A673 (cell line): ENCODE measurements at places on chromosomes 11 and 22. TPM values are rescaled to one million over a fixed set of nuclear protein-coding genes. Genes with fewer than 3 reads are reported as not detected.
A peak's percentile ranks its signal among the peaks of the same experiment; 100 is the strongest.

- no peak overlapping the region for H3K4me3 ChIP-seq
- peaks cover 99% of the 10 kb centered on the region for H3K27me3 ChIP-seq
- H3K36me3 ChIP-seq = no peaks in the 10 kb centered on the region
- no peaks in the 10 kb centered on the region for H3K4me1 ChIP-seq
- no peak for DNase-seq
These were observed 3.4 kb downstream of the BSX start for GRCh38 chr11:122978299-122978620.

SYT12 gene
- 2.3 and 3.1 TPM in 2 replicates for total RNA-seq

GRCh38 chr22:20118300-20119020, 1.4 kb upstream of the TRMT2A start:
- DNase-seq = peak; percentile 39
- peaks cover 19% of the 10 kb centered on the region for H3K4me1 ChIP-seq
- H3K36me3 ChIP-seq = peaks cover 69% of the 10 kb centered on the region
- no peaks in the 10 kb centered on the region for H3K27me3 ChIP-seq
- peak overlapping the region; percentile 95 for H3K27ac ChIP-seq

DNA sequence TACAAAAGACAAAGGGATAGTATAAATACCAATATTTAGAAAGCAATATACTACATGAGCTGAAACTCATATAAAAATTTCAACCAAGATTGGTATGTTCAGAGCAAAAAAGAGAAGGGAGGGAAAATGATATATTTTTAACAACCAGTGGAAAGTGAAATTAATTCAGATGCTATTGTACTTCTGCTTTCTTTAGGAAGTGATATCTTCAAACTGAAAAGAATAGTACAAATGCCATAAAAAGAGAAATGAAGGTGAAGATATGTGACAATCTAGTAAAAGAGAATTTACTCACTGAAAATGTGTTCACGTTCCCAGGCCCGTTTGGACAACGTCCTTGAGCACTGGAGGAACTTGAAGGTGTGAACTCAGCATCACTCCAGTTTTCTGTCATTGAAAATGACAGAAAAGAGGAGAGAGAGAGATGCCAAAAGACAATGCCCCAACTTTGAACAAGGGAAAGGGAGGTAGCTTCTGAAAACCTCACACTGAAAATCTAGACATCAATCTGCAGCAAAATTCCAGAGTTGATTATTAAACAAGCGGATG, 47.5 kb downstream of the SC5D start:
- no peaks in the 10 kb centered on the region for H3K4me1 ChIP-seq
- no peak overlapping the region for H3K4me3 ChIP-seq

DNA sequence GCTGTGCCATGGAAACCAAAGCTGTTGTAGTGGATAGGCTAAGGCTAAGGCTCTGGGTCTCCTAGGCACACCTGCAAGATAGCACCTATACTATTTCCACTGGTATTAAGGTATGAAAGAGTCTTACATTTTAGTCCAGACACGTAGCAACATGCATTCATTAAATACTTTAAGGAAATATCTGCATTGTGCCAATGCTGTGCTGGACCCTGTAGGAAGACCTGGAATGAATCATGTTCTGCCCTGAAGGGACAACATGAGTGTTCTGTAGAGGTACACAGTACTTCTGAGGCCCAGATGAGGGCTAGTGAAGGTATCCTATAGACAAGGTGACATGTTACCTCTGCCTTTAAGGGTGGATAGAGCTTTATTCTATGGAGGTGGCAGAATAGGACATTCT, 35.2 kb upstream of the RRM1 start:
- no peaks in the 10 kb centered on the region for H3K36me3 ChIP-seq
- no peak for DNase-seq
- no peak overlapping the region for H3K27ac ChIP-seq
- H3K4me3 ChIP-seq = no peak overlapping the region
- no peaks in the 10 kb centered on the region for H3K27me3 ChIP-seq

TUBA8 gene
- 3.0 and 3.1 TPM in 2 replicates for total RNA-seq

- H3K27me3 ChIP-seq = no peaks in the 10 kb centered on the region
- peak; percentile 93 for DNase-seq
- H3K4me1 ChIP-seq = no peaks in the 10 kb centered on the region
- no peaks in the 10 kb centered on the region for H3K36me3 ChIP-seq
These were observed 132.7 kb upstream of the RCN1 start for GRCh38 chr11:31958076-31958735.

- no peaks in the 10 kb centered on the region for H3K27me3 ChIP-seq
- DNase-seq = peak; percentile 66
- no peaks in the 10 kb centered on the region for H3K36me3 ChIP-seq
- H3K4me1 ChIP-seq = peaks cover 11% of the 10 kb centered on the region
These were observed 2.9 kb upstream of the GGT5 start for GRCh38 chr22:24247564-24248344.

GRCh38 chr22:20589614-20590476, 82.4 kb downstream of the MED15 start:
- no peak overlapping the region for H3K27ac ChIP-seq
- DNase-seq = no peak
- H3K27me3 ChIP-seq = no peaks in the 10 kb centered on the region
- no peak overlapping the region for H3K4me3 ChIP-seq

DNA sequence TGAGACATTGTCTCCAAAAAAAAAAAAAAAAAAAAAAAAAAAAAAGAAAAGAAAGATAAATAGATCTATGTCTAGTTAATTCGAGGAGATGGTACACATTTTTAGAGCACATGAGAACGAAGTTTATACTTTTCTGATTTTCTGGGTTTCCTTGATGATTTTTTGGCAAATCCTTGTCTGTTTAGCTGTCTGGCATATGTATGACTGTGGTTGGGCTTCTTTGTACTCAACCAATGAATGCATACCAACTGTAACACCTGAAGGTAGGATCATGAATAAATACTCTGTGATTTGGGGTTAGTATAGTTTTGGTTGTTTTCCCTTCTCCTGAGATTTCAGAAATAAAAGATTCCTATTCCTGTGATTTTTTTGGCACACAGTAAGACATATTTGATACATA, 63.1 kb downstream of the ARHGEF12 start:
- H3K4me1 ChIP-seq = peaks cover 57% of the 10 kb centered on the region
- no peaks in the 10 kb centered on the region for H3K36me3 ChIP-seq
- no peak overlapping the region for H3K27ac ChIP-seq
- no peak for DNase-seq
- H3K4me3 ChIP-seq = no peak overlapping the region
